ENCODE measurements at places on chromosomes 7 and 10.

DNA sequence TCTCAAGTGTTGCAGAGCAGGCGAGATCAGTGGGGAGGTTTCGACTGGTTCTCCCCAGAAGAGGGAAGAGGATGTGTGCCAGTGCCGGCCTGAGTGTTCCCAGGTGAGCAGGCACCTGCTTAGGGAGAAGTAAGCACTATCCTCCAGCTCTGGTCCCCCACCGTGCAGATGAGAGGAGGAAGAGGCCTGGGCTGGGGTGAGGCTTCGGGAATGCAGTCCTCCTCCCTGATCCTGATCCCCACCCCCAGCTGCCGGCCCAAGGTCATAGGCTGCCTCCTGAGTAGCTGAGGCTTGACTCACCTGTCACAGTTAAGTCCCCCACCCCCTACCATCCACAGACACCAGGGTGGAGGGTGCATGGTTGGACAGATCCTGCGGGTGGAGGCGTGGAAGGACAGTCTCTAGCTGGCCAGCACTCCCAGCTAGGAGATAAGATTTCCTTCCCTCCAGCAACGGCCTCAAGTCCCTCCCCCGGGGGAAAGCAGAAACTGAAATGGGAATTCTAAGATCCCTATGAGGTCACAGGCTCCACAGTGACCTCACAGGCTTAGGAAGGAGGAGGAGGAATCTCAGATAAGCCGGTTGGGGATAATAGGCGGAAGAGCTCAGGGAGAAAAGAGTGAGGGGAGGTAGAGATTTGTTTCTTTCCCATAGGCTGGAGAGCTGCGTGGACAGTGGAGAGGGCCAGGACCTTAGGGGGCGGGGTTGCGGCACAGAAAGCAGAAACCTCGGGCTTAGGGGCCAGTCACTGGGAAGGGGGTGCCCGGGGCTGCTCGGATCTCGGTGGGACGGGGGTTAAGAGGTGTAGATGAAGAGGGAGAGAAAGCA is 1.0 kb downstream of the LRCH4 start:
- no peak for DNase-seq

GRCh38 chr7:99383791-99384370 is 9.4 kb downstream of the ARPC1B start:
- no peak for DNase-seq

GRCh38 chr7:106794276-106795083 is 70.6 kb upstream of the PIK3CG start:
- no peak for DNase-seq

DNA sequence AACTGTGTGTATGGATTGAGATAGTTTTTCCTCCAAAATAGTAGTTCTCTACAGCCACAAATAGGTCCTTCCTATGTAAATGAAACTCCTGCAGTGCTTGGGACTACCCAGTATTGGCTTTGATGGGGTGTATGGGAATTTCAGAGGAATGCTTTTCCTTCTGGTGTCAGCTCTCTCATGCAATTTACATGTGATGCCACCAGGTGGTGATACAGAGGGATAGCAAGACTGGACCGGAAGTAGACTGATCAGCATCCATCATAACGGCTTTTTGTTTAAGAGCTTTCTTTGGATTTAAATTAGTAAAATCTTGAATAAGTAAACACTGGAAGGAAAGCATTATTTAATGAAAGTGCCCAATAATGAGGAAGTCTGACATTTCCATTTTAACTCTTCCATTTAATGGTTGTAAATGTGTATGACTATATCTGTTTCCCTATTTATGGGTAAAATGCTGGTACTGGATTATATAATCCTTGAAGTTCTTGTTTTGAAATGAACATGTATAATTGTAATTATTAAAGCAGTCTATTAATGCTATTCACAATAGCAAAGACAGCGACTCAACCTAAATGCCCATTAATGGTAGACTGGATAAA is 22.7 kb downstream of the DYNC1I1 start:
- no peak for DNase-seq

DNA sequence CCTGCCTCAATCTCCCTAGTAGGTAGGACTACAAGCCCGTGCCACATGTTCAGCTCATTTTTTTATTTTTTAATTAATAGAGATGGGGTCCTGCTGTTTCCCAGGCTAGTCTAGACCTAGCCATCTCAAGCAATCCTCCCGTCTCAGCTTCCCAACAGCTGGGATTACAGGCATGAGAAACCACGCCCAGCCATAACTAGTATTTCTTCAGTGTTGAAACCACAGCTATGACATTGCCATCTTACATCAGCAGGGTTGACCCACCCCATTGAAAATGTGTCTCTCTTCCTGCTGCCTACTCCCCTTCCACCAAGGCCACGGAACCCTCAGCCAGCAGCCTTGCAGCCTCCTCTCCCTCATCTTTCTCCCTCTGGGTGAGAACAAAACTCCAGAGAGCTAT is 62.1 kb upstream of the ZNF746 start:
- DNase-seq, result no peak

GRCh38 chr7:138957217-138957616 is 24.0 kb downstream of the KIAA1549 start:
- no peak for DNase-seq

- no peak for DNase-seq
Observed at GRCh38 chr7:158157460-158157859, 430.2 kb downstream of the PTPRN2 start.

DNA sequence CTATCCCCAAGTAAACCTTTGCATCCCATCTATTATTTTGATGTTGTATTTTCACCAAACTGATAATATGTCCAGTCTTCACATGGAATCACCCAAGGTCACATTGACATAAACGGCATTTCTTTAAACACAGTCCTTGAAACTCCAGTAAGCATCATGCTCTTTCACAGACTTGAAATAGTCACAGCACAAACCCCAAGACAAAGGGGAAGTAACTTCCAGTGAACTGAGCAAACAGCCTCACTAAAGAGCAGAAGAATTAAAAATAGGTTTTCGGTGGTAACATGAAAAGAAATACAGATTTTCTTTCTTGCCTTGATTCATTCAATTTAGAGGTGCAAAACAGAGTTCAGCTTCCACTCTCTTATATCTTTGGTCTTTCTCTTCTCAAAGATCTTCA is 253.7 kb downstream of the SFMBT2 start:
- no peak for DNase-seq

DNA sequence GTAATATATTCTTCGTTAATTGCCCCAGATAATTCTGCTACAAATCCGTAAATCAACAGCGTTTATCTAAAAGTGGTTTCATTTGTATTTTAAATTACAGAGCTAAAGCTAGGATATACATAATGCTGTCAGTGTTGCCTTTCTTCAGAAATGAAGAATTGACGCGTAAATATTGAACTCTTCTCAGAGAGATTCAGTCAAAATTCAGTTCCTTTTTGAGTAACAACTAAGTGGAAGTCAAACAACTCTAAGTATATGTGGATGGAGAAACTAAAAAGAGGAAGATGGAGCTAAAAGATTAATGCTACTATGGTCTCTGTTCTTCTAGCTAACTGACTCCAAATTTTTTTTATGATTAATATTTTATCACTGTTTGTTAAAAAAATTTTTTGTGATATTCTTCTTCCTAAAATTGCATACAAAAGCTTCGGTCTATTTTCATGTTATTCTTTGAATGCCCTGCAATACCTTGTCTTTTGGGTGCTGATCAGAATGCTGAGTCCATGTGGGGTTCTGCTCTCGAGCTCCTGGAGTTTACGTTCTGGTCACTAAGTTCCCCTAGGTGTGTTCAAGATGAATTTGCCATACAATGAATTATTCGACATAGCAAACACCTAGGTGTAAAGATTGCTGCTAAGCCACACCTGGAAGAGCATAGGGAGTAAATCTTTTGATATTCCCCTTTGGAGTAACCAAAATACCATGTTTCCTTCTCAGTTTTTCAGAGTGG is 20.7 kb downstream of the MDFIC start:
- no peak for DNase-seq

DNA sequence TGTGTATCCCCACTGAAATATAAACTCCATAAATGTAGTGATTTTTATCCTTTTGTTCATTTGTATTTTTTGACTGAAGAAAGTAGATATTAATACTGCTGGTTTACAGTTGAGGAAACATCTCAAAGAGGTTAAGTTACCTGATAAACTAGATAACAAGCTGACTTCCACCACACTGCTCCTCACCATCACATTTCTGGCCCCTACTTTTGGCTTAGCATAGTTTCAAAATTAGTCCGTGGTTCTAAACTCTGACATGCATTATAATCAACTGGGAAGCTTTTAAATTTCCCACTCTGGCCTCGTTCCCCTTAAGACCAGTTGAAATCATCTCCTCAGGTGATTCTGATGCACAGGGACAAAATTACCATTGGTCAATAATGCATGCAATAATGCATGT is 43.5 kb downstream of the ANKIB1 start:
- no peak for DNase-seq

GRCh38 chr7:19969859-19970493 is 196.6 kb upstream of the TMEM196 start:
- no peak for DNase-seq

GRCh38 chr7:114426824-114427223 is 12.2 kb downstream of the FOXP2 start:
- no peak for DNase-seq
